Hypothalamus (tissue), 51 donors: ENCODE measurements at places on chromosomes 7 and 10.

DNA sequence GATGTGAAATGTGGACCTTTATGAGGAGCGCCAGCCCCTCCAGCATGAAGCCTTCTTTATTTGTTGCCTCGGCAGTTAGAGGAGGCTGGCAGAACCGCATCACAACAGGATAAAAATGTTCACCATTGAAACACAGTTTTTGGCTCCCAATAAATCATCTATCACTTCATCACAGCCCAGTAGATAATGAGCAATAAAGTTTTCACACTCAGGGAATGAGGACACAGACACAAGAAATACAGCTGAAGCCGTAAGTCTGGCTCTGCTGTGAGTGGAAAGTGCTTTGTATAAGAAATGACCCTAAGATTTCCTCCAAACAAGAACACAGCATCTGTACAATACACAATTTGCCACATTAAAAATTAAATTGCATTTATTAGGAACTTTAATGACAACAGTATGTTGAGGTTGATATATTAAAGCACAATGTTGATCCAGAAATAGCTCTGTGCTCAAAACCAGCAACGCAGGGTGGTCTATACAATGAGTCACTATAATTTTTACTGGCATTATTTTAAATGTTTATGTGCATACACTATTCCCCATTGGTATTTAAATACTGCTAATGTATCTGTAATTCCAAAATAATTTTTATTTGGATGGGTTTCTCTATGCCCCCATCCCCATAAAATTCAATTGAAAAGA lies 301.8 kb upstream of the MGMT start:
- no peak for DNase-seq

DNA sequence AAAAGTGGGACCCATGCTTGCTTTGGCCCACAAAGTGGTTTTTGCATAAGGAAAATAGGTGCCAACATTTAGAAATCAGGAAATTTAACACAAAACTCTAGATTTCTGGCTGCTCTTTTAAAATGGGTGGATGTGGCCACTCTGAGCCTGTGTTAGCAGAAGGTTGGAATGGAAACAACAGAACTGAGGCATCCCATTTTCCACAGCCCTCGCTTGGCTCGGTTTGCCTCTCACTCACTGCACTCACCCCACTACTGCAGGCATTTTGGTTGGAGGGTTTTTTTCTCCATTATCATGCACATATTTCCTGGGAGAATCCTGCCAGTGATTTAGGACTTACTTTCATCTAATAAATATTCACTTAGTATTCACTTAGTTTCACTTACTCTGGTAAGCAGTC lies 178.9 kb downstream of the BICC1 start:
- no peak for DNase-seq

DNA sequence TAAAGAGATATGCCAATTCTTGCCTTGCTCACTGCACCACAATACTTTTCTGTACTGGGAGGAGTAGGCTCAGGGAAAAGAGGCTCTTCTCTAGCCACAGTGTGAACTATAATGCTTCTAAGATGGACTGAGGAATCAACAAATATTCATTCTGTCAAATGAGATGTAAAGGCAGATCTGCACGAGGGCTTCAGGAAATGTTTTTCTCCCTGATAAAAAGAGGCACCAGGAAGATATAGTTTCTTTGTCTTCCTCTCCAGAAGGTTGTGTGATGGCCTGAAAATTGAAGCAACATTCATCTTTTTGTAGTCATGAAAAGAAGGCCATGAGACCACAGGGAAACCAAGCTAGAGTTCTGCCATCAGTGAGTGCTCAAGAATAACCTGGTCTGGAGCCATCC lies 79.1 kb upstream of the NME8 start:
- no peak for DNase-seq

- no peak for DNase-seq
Observed at GRCh38 chr10:128326251-128326650, 200.0 kb upstream of the MKI67 start.
